B cell (primary cell): ENCODE measurements at places on chromosomes 13 and 19.

DNA sequence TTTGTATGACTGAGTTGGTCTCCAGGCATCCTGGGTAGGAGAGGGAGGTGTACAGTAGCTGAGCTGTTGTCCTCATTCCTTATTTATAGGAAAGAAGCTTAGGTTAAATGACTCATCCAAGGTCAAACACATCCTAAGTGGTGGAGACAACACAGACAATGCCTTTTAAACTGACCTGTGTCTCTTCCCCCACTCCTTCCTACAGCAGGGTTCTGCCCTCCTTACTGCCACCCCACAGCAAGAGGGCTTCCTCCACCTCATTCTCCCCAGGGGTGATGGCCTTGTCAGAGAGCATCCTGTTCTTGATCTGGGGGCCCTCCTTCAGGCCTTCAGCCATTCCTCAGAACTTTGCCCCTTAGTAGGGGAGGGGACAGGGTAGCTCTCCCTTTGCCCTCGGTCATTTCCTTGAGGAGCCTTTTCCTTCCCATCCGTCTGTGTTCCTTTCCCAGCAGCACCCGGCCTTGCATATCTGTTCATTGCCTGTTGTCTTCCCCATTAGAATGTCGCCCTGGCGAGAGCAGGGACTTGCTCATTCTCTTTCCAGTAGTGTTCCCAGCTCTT, 48.2 kb upstream of the GPI start:
- no peak for DNase-seq

- no peak for DNase-seq
Measured at GRCh38 chr13:33375421-33375820, 89.9 kb upstream of the STARD13 start.

GRCh38 chr19:41408256-41408655, 10.6 kb downstream of the BCKDHA start:
- DNase-seq = no peak

GRCh38 chr13:42320375-42320787, 48.4 kb downstream of the AKAP11 start:
- no peak for DNase-seq

GRCh38 chr13:68417801-68418200, 1187.7 kb upstream of the PCDH9 start:
- no peak for DNase-seq

DNA sequence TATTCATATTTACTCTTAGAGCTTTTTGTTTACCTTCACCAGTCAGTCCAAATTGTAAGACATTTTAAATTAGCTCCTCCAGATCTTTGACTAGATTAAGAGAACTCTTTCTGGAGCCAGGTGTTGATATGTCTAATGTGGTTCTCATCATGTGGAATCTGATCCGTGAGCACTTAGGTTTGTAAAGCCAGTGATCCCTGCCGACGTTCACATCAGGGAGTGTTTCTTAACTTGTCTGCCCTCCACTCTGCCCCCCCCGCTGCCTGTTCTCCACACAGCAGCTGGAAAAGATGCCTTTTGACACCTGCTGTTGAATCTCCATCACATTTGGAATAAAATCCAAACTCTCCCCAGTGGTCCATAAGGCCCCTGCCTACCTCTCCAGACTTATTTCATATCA, 17.7 kb downstream of the METTL21C start:
- no peak for DNase-seq

DNA sequence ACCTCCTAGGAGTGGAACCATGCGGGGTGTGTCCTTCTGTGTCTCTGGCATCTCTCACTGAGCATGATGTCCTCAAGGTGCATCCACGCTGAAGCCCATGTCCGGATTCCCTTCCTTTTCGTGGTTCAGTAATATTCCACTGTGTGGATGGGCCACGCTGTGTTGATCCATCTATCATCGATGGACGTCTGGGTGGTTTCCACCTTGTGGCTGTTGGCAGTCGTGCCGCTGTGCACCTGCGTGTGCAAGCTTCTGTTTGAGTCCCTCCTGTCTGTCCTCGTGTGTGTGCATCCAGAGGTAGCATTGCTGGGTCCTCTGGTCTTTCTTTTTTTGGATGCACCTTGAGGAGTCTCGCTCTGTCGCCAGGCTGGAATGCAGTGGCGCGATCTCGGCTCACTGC, 11.2 kb upstream of the GNA15 start:
- no peak for DNase-seq

DNA sequence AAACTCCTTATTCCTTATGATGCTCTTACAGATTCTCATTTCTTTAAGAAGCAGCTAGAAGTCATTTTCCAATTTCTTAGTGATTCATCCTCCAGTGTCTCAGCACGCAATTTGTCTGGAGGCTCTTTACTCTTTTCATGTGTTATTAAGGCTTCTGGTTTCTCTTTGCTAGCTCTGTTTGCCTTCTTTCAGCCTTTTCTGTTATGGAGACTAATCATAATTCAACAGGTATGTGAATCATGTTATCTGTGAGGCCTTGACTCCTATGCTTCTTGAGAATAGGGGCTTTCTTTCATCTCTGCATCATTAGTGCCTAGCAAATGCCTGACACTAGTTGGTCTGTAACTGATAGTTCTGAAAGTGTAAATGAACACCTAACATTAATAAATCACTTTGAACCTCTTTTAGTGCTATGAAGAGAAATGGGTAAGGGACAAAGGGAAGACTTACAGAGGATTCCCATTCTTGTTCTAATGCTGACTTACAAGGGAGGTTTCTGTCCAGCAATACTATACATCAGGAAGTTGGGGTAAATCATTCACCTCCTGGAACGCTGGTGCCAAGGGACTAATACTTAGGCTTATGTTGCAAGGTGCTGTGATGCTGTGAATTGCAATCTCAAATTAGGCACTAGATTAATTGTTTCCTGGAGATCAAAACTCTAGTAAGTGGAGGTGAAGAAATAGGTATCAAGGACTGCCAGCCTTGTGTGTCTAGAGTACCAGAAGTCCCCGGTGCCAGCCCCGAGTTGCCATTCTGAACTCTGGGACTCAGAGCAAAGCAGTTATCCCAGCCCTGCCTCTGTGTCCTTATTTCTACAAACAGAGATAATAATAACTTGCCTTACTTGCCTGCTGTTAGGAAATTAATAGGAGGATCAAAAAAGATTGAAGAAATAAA, 265.6 kb downstream of the DCLK1 start:
- no peak for DNase-seq

- no peak for DNase-seq
Measured at GRCh38 chr13:94917824-94918223, 205.5 kb upstream of the SOX21 start.

DNA sequence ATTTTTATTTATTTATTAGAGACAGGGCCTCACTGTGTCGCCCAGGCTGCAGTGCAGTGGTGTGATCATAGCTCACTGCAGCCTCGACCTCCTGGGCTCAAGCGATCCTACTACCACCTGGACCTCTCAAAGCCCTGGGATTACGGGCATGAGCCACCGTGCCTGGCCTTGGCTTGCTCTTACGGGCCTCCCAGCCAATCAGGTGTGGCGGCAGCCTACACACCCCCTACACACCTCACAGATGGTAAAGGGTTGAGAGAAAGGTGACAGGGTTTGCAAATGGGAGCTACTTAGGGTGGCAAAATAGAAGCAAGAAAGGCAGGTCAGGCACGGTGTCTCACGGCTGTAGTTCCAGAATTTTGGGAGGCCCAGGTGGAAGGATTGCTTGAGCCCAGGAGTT, 1.0 kb upstream of the ZBTB32 start:
- DNase-seq = no peak

- no peak for DNase-seq
Measured at GRCh38 chr13:31923134-31923763, 108.3 kb upstream of the FRY start.

- DNase-seq = peak; percentile 40
Measured at GRCh38 chr19:37855098-37855497, 51.3 kb downstream of the WDR87 start.
